ENCODE measurements at places on chromosomes 1 and 21. TPM values are rescaled to one million over a fixed set of nuclear protein-coding genes. Genes with fewer than 3 reads are reported as not detected.

DNA sequence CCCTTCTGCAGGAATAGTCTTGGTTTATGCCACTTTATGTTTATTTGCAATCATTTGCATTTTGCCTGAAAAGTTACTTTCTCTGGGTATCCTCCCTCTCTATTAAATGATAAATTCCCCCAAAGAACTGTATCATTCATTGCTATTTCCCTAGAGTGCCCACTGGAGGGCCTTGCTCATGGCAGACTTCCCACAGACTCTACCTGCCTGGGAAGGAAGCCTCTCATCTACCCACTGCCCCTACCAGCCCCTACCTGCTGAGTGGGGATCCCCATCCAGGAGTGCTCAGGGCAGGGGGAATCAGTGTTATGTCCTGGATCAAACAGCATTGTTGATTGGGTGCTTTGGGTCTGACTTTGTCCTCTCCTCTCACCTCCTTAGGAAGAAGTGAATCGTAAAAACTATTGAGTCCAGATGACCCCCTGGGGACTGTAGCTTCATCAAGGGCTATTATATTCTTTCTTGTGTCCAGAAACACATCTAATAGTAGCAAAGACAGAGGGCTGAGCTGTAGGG lies 6.8 kb upstream of the LRRN2 start:
- no peak for DNase-seq

GRCh38 chr1:234719454-234720251 lies 109.7 kb upstream of the IRF2BP2 start:
- DNase-seq, result no peak

- peak; percentile 92 for DNase-seq
Observed at GRCh38 chr1:36384542-36385409, 948 bp downstream of the STK40 start.

The ADGRB2 gene
- total RNA-seq, result 5.1 TPM

The TLR5 gene
- 9.4 TPM for total RNA-seq

The RBM34 gene
- 24.7 TPM for total RNA-seq

DNA sequence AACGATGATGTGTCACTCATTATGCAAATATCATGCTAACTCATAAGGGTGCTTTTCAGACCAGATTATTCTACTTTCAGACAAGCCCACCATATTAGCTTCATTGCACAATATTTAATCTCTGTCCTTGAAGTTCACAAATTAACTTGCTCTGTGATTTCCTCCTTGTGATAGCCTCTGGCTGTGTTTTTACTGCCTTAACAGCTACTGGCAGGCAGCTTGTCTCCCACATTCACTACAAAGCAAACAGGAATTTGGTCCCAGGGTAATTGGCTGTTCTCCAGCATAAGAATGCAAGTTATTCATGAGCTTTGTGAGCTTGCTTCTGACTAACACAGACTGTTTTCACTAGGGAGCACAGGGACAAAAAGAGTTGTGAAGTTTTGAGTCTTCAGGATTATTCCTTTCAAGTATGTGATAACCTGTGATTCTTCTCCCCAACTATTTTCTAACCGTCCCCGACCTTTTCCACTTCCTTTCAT lies 87.9 kb upstream of the HMCN1 start:
- DNase-seq, result no peak

DNA sequence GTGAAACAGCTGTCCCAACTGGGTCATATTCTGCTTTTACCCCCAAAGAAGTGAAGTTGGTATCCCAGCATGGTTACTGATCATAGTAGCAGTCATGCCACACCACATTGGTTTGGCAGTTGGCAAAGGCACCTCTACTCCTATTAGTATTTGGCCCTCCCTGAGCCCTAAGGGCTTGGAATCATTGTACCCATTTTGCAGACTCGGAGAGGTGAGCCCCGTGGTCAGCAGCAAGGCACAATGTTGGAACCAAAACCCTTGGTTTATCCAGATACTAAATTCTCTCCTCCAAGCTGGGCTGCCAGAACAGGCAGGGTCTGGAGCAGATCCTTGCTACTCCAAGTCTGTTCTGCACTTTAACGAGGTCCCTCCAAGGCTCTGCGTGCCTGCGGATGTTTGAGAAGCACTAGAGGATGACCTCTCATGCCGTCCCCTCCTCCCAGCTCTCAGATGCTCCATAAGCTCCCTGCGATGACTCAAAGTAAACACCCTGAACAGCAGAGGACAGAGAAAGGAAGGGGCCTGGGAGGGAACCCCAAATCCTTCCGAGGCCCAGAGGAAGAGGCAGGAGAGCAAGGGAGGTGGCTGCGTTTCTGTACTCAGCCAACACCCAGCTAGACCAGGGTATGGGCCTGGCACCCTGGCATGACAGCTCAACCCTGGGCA lies 89.3 kb downstream of the PAX7 start:
- DNase-seq, result no peak

- DNase-seq, result no peak
Observed at GRCh38 chr1:26733982-26734381, 38.2 kb downstream of the ARID1A start.

All from spleen (tissue), 13 donors.